ENCODE measurements at places on chromosomes 6 and 20.

DNA sequence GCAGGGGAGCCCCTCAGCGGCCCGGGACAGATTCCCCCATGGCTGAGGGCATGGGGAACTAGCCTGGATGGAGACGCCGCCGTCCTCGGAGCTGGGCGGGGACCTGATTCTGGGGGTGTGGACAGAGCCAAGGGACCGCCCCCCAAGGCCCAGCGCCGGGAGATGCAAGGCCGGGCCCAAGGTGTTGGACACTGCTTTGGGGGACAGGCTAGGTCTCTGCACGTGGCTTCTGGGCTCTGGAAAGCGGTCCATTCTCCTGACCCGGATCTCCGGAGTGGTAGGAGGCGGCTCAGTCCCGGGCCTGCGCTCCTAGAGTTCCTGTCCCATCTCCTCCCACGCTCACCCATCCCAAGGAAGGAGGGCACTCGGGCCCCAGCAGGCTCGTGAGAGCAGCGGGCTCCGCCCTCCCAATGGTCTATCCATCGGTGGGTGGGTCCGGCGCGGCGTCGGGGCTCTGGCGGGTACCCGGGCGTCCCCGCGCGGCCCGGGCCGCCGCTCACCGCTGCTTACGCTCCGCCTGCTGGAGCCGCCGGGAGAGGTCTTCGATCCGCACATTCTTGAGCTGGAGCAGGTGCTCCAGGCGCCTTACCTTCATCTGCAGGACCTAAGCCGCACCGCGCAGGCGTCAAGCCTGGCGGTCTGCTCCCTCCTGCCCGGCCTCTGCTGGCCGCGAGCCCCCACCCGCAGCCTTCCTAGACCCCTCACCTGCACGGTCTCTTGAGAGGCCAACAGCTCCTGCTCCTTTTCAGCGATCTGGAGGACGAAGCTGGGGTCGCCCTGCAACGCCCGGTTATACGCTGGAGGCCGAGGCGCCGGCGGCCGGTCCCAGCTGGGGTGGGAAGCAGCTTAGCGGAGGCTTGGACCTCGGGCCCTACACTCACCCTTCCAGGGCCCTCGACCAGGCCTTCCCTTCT is 3.3 kb downstream of the SPEF1 start:
- DNase-seq: no peak

DNA sequence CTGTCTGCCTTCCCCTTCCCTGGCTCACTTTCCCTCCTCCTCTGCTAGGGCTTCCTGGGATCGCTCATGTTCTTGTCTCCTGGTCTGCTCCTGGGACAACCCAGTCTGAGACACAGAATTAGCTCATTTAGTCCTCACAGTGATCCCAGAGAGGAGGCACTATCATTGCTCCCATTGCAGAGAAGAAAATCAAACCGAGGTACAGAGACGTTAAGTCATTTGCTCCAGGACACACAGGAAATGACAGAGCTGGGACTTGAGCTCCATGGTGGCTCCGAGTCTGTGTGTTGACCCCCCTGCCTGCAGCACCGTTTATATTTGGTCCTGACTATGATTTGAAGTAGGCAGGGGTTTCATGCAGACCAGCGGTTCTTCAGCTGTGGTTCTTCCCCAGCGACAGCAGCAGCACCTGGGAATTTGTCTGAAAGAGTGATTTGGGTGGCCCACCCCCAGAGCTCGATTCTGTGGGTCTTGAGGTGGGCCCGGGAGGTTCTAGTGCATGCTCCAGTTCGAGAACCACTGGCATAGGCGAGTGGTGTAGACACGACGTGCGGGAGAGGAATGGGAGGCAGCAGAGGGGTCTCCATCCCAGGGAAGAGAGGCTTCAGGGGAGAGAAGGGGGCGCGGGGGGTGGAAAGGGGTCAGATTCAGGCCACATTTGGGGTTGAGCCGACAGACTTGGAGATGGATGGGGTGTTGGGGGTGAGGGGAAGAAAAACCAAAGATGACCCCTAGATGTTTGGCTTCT is 24.7 kb downstream of the PCK1 start:
- DNase-seq: no peak

DNA sequence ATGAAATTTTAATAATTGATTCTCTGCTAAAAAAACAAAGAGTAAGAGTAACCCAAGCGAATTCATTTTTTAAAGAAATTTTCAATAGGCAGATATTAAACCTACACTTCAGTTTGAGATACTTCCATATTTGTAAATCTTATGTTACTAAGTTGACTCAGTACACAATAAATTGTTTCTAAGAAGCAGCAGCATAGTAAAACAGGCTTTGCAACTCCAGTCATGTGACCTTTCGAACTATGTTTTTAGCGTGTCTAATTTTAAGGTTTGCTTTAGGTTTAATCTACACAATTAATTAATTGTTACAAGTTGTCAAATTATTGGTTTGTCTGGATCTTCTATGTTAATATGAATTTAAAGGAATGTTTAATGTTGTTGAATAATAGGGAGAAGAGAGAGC is 708.9 kb upstream of the CITED2 start:
- DNase-seq: no peak

- DNase-seq: no peak
Observed at GRCh38 chr6:106477146-106477545, 116.6 kb downstream of the CRYBG1 start.

DNA sequence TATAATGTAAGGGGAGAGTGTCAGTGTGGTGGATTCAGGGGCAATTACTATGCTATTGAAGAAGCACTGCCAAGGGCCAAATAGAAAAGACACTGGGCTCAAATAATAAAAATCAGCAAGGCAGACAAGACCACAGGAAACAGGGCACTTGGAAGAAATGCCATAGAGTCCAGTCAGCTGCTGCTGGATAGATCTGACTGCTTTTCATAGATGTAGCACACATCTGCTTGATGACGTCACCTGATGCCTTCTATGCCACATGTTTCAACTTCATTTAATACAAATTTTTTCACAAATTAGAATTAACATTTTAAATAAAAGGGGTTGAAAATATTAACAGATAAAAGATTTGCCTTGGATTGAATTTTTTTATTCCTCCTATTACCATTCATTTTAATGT is 23.9 kb upstream of the AHI1 start:
- no peak for DNase-seq

- DNase-seq: no peak
Observed at GRCh38 chr6:114785235-114786127, 442.7 kb upstream of the HS3ST5 start.

All from fibroblast of skin of left biceps (primary cell).